Metanephros (tissue), 2 donors: ENCODE measurements at places on chromosomes 3 and 15. TPM values are rescaled to one million over a fixed set of nuclear protein-coding genes. Genes with fewer than 3 reads are reported as not detected.

Gene SH3BP5
- total RNA-seq: 61.1 TPM

Gene IQCF5
- not detected for total RNA-seq

Gene CLEC3B
- total RNA-seq: 64.5 TPM

Gene SLC51A
- 1.9 TPM for total RNA-seq

Gene CD200
- total RNA-seq: 13.4 TPM

Gene SUSD5
- 4.4 TPM for total RNA-seq

Gene KNL1
- 13.7 TPM for total RNA-seq

Gene PLS1
- total RNA-seq: 14.1 TPM
